ENCODE measurements at places on chromosomes 4 and X.

GRCh38 chrX:2584251-2585157, 83.7 kb upstream of the DHRSX start:
- no peak for DNase-seq

GRCh38 chrX:3136161-3136961, 95.1 kb downstream of the ARSF start:
- no peak for DNase-seq

DNA sequence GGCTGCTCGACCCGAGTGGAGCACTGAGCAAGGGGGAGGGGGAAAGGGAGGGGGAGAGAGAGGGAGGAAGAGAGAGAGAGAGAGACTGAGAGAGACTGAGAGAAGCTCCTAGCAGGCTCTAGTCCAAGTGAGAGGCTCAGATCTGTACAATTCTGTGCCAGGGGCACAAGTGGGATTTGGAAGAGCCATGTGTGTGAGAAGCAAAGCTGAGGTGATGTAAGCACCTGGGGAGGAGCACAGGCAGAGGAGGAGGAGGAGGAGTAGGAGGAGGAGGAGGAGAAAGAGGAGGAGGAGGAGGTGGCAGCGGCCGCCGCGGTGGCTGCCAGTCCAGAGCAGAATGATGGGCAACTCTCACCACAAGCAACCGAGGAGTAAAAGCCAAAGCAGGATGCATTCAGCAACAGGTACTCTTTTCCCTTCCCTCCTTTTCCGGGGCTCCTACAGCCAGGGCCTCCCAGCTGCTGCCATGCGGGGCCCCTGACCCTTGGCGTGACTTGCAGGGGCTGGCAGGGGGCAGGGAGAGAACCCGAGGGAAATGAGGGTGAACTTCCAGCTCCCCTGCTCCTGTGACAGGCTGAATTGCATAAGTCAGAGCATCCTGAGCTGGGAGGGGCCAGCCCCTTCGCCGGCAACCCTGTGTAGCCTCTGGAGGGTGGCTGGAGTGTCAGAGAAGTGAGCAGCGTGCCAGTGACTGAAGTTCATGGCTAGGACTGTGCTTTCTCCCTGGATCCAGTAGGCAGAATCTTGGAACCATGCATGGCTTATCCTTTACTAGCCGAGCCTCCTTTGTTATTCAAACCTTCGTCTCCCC, 62.2 kb downstream of the RTL5 start:
- no peak for DNase-seq

- no peak for DNase-seq
Observed at GRCh38 chr4:136650541-136651277, 881.6 kb downstream of the PCDH18 start.

GRCh38 chrX:17519358-17519757, 144.4 kb downstream of the NHS start:
- DNase-seq, result no peak

DNA sequence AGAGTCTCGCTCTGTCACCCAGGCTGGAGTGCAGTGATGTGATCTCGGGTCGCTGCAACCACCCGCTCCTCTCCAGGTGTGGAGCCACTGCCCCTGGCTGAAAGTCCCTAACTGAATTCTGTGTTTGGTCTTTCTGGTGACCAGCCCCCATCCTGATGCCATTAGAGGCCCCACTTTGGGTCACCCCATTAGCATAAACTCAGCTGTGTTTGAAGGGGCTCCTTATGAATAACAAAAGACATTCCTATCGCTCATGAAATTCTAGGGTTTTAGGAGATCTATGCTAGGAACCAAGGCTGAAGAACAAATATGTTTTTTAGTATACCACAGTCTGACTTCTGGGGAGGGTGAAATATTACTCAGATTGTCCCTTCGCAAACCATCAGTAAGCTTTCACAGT, 652.9 kb downstream of the ADGRL3 start:
- no peak for DNase-seq

DNA sequence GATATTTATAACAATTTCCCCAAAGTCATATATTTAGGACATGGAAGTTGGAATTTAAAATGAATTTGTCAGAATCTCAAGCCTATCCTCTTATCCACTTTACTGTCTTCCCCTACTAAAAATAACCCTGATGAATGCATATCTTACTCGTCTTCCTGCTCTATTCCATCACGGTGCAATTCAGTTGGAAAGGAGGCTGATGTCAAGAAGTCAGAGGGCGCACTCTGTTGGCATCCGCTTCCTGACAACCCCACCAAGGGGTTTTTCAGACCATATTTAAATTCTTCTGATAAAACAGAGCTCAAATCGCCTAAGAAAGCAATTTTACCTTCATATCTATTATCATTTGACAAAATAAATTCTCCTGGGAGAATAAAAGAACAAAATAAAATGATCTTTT, 233.5 kb downstream of the ARHGAP24 start:
- no peak for DNase-seq

GRCh38 chrX:13130816-13131215, 86.4 kb upstream of the FAM9C start:
- DNase-seq, result no peak

DNA sequence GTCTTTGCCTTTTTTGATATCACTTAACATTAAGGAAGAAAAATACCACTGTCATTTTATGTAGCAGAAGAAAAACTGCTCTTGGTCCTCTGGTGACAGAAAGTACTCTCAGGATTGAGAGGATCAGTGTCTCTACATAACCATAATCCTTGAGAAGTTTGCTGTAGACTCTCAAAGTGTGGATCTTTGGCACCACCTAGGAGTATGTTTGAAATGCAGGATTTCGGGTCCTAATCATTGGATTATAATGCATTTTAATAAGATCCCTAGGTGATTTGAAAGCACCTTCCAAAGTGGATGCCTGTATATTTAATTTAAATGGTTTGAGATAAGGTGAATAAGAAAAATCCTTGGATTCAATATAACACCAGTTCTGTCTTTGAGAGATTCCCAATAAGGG, 23.2 kb downstream of the MOB1B start:
- no peak for DNase-seq

DNA sequence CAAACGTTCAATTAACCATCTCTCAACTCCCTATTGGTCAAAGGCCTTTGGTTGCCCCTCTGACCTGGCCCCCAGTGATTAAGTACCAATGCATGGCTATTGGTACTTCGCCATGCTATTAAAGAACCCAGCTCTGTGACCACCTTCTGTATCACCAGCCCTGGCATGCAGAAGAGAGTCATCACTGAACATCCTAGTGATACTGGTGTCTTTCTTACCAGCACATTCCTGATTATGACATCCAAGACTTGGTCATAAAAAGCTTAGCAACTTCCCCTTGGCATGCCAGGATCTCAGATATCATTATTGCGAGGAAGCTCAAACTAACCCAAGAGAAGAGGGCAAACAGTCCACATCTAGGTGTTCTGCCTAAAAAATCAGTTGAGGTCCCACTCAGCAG, 122.3 kb upstream of the OTUD4 start:
- DNase-seq, result no peak

- no peak for DNase-seq
Observed at GRCh38 chr4:179268791-179269190, 1826.6 kb upstream of the AGA start.

GRCh38 chrX:132842460-132843238, 115.8 kb downstream of the HS6ST2 start:
- DNase-seq, result no peak

DNA sequence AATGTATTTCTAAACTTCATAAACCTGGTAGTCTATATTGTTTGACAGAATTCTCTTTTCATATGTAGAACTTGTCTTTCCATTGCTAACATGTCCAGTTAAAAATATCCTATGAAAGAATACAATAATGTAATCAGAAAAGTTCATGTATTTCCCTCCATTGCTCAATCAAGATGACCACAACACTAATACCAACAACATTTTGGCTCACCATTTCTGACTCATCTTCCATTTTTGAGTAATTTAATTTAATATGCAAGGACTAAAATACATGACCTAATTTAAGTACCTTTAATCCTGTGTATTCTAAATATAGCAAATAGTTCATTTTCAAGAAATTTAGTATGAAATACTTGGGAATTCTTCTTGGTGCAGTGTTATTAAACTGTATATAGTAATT, 239.5 kb upstream of the GPC4 start:
- DNase-seq, result no peak

DNA sequence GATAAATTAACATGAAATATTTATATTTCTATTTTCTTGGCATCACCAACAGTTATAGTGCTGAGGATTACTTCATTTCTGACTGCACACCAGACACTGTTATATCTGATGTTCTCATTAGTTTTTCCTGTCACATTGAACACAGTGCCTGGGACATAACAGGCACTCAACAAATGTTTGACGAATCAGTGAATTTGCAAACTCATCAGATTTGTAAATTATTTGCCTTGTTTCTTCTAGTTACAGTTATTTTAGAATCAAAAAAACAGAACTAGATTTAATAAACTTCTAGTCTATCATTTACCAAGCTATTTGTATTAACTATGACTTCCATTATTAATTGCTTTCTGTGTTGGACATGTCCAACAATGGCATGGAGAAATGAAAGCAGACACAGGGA, 483.3 kb downstream of the KLHL13 start:
- DNase-seq, result no peak

- no peak for DNase-seq
Observed at GRCh38 chr4:5976431-5976830, 41.8 kb downstream of the C4orf50 start.

DNA sequence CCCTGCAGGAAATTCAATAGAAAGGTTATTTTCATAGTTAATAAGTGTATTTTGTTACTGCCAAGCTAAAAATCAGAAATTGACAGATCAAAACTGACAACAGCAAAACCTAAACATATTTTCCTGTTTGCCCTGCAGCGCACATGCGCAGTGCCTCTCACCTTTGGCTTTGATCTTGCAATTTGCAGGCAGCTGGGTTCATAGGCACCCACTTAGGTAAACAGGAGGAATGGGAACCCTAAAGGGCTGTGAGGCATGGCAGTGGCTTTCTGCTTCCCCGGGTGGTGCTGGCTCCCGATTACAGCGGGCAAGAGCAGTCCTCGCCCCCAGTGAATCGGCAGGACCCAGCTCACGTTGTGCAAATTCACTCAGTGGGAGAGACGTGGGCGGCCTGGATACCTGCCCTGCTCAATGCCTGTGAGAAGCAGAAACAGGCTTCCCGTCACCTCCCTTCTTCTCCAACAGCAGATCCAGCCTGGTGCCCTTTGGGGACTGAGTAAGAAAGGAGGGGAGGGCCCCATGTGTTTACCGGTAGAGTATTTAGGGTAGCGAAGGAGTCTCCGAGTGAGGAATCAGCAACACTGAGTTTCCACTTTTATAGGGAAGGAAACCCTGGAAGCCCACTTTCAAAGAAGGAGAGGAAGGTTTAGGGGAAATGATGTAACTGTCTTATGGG, 25.7 kb downstream of the CCKAR start:
- DNase-seq, result no peak

DNA sequence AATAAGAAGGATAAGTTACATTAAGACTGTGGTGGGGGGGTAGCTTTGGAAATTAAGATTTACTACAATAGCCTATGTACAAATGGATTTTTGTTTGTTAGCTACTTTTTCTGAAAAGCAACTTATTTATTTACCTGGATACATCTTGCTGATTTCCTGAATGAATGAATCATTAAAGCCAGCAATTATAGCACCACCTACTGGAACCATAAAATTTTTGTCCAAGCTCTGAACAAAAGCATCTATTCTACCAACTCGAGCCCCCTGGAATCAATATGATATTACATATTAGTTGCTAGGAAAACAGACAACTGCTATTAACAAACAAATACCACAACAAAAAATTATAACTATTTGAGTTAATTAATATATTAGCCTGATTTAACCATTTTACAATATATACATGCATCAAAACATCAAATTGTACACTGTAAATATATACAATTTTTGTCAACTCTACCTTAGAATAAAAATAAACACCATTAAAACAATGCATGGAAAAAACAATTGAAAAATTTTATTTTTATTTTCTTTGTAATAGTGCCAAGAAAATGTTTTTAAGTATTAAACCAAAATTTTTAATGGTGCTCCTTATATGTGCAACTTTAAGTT, 15.3 kb downstream of the SEPSECS start:
- no peak for DNase-seq

- no peak for DNase-seq
Observed at GRCh38 chrX:27863809-27864208, 56.0 kb downstream of the MAGEB10 start.

Data from NCI-H446 (cell line).